ENCODE measurements at places on chromosomes 6 and 20.

- no peak for DNase-seq
- no peak overlapping the region for H3K27ac ChIP-seq
- H3K4me1 ChIP-seq, result no peaks in the 10 kb centered on the region
- no peaks in the 10 kb centered on the region for H3K36me3 ChIP-seq
- peaks cover 28% of the 10 kb centered on the region for H3K27me3 ChIP-seq
These were observed 242.5 kb downstream of the PREX1 start for GRCh38 chr20:48585061-48585870.

DNA sequence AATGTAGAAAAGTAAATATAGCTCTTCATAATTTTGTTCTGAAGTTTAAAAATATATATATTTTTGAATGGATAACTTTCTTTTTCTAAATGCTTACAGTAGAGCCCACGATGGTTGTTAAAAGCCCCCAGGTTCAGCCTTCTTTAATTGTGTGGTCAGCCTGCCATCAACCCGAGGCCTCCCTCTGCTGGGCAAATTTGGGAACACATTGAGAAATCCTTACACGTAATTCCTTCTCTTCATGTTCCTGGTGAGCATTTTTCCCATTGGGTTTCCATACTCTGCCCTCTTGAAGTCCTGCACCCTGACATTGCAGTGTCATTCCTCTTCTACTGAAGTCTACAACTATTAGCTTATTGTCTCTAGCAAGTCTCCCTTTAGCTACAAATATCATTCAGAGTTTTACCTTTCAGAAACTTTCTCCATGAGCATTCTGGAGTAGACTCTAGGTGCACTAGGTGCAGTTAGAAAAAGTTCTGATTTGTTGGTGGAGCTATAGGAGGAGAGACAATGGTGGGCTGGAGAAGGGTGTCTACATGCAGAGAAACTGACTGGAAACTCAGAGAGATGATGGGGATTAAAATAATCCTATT is 40.6 kb downstream of the TRIM38 start:
- H3K4me3 ChIP-seq, result no peak overlapping the region
- peak; percentile 33 for DNase-seq
- H3K4me1 ChIP-seq, result no peaks in the 10 kb centered on the region
- no peak overlapping the region for H3K27ac ChIP-seq
- H3K27me3 ChIP-seq, result no peaks in the 10 kb centered on the region

DNA sequence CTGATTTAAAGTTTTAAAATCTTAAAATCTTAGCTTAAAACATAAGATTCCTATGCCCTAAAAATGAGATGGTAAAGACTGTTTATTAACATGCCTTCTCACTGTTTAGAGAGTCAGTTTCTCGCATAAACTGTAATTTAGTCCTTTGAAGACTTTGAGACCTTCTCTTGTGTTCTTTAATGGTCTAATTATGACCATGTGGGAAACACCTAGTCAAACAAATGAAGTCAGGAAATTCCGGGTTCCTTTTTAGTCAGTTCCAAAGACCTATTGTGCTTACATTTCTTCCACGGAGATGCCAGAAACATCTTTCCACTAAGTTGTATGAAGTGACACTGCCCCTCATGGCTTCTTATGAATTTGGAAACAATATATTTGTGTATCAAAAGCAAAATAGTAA is 64.2 kb upstream of the KIF25 start:
- no peak overlapping the region for H3K27ac ChIP-seq
- no peaks in the 10 kb centered on the region for H3K4me1 ChIP-seq
- no peak for DNase-seq

DNA sequence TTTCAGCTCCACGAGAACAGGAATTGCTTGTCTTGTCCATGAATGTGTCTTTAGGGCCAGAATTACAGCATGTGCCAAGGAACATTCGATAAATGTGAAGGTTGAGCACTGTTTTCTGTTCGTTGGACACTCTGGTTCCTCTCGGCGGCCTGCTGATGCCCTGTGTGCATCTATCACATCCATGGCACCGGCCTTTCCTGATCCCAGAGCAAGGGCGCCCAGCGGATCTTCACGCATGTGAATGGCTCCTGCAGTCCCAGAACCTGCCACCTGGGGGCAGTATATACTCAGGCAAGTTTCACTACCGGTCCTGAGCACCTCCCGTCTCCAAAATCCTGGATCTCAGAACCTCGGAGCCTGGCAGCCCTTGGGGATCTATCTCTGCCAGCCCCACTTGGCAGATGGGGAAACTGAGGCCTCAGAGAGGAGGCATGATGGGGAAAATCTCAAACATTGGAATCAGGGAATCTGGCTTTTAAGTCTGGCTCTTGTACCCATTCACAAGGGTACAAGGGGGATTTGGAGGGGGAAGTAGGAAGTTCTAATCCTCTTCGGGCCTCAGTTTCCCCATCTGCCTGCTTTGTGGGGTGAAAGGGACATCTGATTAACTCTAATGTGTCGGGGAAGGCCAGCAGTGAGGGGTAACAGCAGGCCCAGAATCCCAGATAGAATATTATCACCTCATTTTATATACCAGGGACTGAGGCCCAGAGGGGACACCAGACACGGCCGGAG is 4.3 kb upstream of the CEBPB start:
- H3K27me3 ChIP-seq, result no peaks in the 10 kb centered on the region
- no peak overlapping the region for H3K4me3 ChIP-seq

GRCh38 chr20:48667889-48668413 is 159.8 kb downstream of the PREX1 start:
- no peak for DNase-seq
- no peaks in the 10 kb centered on the region for H3K4me1 ChIP-seq
- no peaks in the 10 kb centered on the region for H3K36me3 ChIP-seq
- no peak overlapping the region for H3K27ac ChIP-seq
- H3K27me3 ChIP-seq, result no peaks in the 10 kb centered on the region
